ENCODE measurements at places on chromosomes 7 and 10.
A peak's percentile ranks its signal among the peaks of the same experiment; 100 is the strongest.

- no peaks in the 10 kb centered on the region for H3K4me1 ChIP-seq
- H3K36me3 ChIP-seq: no peaks in the 10 kb centered on the region
- no peaks in the 10 kb centered on the region for H3K27me3 ChIP-seq
- no peak overlapping the region for H3K27ac ChIP-seq
- no peak for DNase-seq
Measured at GRCh38 chr10:24501056-24501711, 222.5 kb downstream of the ARHGAP21 start.

DNA sequence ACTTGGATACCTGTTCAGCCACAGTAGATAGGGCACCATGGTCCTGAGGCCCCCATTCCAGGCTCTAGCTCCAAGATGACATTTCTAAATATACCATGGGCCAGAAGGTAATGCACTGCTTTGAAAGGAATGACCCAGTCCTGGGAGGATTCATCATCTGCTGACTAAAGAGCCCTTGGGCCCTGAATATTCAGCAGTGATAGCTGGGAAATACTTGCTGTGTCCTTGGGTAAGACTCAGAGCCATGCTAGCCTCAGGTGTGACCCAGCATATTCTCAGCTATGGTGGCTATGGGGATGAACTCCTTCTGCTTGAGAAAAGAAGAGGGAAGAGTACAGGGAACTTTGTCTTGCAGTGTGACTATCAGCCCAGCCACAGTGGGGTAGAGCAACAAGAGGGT is 21.3 kb upstream of the AGR2 start:
- no peak overlapping the region for H3K27ac ChIP-seq
- H3K4me1 ChIP-seq: no peaks in the 10 kb centered on the region
- H3K27me3 ChIP-seq: peaks cover 13% of the 10 kb centered on the region
- no peak overlapping the region for H3K4me3 ChIP-seq
- H3K36me3 ChIP-seq: no peaks in the 10 kb centered on the region

DNA sequence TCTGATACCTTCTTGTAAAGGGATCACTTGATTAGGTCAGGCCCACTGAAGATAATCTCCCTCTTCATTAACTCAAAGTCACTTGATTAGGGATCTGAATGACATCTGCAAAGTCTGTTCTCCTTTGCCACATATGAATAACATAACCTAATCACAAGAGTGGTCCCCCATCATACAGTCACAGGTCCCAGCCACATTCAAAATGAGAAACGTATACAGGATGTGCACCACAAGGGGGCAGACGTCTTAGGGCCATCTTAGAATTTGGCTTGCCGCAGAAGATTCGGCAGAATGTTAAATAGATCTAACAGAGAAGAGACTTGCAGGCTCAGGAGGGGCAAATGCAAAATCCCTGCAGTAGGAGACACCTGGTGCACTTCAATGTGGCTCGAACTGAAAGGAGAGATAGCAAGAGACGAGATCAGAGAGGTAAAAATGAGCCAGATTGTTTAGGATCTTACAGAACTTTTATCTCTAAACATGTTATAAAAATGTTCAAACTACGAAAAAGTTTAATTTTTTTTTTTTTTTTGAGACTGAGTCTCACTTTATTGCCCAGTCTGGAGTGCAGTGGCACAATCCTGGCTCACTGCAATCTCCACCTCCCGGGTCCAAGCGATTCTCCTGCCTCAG is 10.4 kb upstream of the SMC3 start:
- H3K27me3 ChIP-seq: peaks cover 38% of the 10 kb centered on the region
- no peak overlapping the region for H3K27ac ChIP-seq
- peak; percentile 48 for DNase-seq

- H3K4me1 ChIP-seq: peaks cover 17% of the 10 kb centered on the region
- no peak for DNase-seq
- H3K27ac ChIP-seq: no peak overlapping the region
- H3K4me3 ChIP-seq: no peak overlapping the region
Measured at GRCh38 chr7:101882595-101883564, 65.5 kb downstream of the CUX1 start.

DNA sequence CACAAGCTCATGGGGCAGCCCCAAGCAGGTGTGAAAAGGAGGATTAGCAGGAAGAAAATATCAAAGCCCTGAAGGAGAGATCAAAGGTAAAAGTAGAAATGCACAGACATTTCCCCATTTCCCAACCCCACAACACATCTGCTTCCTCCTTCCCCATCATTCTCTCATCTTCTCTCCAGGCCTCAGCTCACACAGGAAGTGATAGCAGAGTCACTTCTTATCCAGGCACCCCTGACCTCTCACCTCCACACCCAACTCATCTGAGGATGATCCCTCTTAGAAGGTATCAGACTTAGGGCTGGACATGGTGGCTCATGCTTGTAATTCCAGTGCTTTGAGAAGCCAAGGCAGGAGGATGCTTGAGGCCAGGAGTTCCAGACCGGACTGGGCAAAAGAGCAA is 18.2 kb upstream of the GJC3 start:
- H3K27me3 ChIP-seq: peaks cover 13% of the 10 kb centered on the region
- no peak overlapping the region for H3K4me3 ChIP-seq
- H3K27ac ChIP-seq: no peak overlapping the region
- peaks cover 8% of the 10 kb centered on the region for H3K4me1 ChIP-seq

DNA sequence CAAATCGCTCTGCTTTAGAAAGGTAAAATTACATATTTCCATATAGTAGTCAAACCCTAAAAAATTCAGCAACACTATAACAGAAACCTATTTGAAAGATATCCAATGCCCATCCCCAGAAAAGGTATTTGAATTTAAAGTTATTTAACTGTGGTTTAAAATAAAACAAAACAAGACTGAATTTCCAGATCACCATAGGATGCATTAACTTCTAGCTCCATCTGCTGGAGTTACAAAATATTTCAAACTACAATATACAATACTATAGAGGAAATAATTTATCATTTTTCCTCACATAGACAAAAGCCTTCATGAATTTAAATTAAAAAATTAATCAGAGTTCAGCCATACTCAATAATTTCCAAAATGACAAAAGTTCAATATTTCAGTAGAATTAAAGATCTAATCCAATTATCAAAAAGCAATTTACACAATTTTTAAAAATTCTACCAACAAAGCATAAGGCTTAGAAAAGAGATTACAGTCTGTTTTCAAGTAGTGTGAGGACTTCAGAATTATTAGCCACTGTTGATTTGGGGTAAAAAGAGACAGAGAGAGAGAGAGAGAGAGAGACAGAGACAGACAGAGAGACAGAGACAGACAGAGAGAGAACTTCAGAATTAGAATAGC is 75.9 kb downstream of the LMBR1 start:
- no peak overlapping the region for H3K4me3 ChIP-seq
- peaks cover 9% of the 10 kb centered on the region for H3K36me3 ChIP-seq
- H3K27ac ChIP-seq: no peak overlapping the region

GRCh38 chr7:93011351-93012294 is 106.2 kb downstream of the SAMD9 start:
- no peak for DNase-seq
- no peaks in the 10 kb centered on the region for H3K36me3 ChIP-seq
- H3K27me3 ChIP-seq: peaks cover 5% of the 10 kb centered on the region
- H3K4me1 ChIP-seq: peaks cover 5% of the 10 kb centered on the region
- H3K27ac ChIP-seq: no peak overlapping the region

DNA sequence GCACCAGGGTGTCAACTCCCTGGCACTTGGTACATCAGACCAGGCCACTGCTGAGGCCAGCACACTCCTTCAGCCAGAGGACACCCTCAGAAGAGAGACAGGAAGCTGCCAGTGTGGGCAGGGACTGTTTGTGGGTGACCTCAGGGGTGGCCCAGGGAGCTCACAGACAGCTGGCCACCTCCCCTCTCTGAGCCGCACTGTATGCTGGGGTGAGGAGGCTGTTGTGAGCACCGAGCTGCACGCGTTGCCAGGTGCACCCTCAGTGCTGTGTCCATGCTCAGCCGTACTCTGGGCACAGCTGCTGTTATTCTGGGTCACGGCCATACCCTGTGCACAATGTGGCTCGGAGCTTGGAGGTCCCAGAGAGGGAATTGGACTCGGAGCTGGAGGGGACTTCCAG is 61.5 kb upstream of the NANOS1 start:
- no peak for DNase-seq
- H3K27ac ChIP-seq: no peak overlapping the region
- H3K36me3 ChIP-seq: no peaks in the 10 kb centered on the region
- no peaks in the 10 kb centered on the region for H3K4me1 ChIP-seq
- peaks cover 16% of the 10 kb centered on the region for H3K27me3 ChIP-seq

- H3K27me3 ChIP-seq: no peaks in the 10 kb centered on the region
- no peaks in the 10 kb centered on the region for H3K4me1 ChIP-seq
- DNase-seq: no peak
- H3K36me3 ChIP-seq: no peaks in the 10 kb centered on the region
- no peak overlapping the region for H3K4me3 ChIP-seq
- no peak overlapping the region for H3K27ac ChIP-seq
Measured at GRCh38 chr7:15317215-15317614, 244.6 kb downstream of the AGMO start.

GRCh38 chr7:1900847-1901246 is 230.8 kb downstream of the ELFN1 start:
- no peak for DNase-seq
- H3K27ac ChIP-seq: no peak overlapping the region
- H3K4me3 ChIP-seq: no peak overlapping the region
- H3K4me1 ChIP-seq: no peaks in the 10 kb centered on the region

DNA sequence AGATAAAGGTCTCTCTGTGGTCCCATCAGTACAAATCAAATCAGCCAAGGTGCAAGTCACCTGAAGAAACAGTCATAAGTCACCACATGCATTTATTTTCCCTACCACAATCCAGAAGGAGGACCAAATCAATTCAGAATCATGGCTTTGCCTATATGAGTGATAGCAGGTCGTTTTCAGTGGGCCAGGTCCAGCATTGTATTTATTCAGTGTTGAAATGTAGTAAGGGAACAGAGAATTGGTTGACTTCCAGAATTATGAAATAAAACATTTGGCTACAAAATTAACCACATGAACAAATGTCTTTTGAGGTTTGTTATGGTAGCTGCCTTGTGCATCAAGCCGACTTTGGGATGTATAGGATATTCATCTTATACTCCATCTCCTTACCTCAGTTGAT is 88.4 kb downstream of the POLR1F start:
- no peak overlapping the region for H3K27ac ChIP-seq
- H3K4me3 ChIP-seq: no peak overlapping the region
- no peaks in the 10 kb centered on the region for H3K27me3 ChIP-seq
- no peaks in the 10 kb centered on the region for H3K36me3 ChIP-seq
- DNase-seq: no peak

GRCh38 chr10:48330269-48330668 is 23.8 kb downstream of the MAPK8 start:
- DNase-seq: no peak
- no peaks in the 10 kb centered on the region for H3K27me3 ChIP-seq
- H3K4me3 ChIP-seq: no peak overlapping the region
- H3K4me1 ChIP-seq: peaks cover 7% of the 10 kb centered on the region

DNA sequence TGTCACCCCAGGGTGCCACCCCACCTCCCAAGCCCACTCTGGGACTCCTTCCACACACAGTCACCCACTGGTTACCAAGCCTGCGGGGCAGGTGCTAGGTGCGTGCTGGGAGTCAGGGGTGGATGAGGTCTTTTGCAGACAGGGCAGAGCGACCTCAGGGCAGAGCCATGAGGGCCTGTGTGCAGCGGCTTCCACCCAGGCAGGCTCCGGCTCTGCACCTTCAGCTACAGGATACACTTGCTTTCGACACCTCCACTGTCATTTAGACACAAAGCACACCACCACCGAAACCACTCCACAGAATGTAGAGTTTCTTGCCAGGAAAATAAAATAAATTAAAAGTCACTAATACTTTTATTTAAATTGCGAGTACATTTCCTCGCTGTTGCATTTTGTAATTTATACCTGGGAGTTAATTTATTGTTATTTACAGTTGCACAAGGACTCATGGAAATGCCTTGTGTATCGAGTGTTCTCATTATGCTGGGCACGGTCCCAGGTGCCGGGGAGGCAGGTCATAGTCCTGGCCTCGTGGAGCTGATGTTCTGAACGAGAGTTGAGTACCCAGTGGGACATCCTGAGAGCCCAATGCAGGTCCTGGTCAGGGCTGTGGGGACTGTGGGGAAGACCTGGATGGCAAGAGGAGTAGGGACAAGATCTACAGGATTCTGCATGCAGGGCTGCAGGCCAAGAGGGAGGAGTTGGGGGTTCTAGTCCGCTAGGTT is 127.8 kb downstream of the CUX1 start:
- no peak overlapping the region for H3K4me3 ChIP-seq
- no peak overlapping the region for H3K27ac ChIP-seq
- no peak for DNase-seq
- no peaks in the 10 kb centered on the region for H3K27me3 ChIP-seq
- no peaks in the 10 kb centered on the region for H3K36me3 ChIP-seq

- H3K4me1 ChIP-seq: peaks cover 2% of the 10 kb centered on the region
- H3K27ac ChIP-seq: no peak overlapping the region
- H3K36me3 ChIP-seq: peaks cover 2% of the 10 kb centered on the region
- H3K27me3 ChIP-seq: peaks cover 63% of the 10 kb centered on the region
- H3K4me3 ChIP-seq: peak overlapping the region; percentile 78
- no peak for DNase-seq
Measured at GRCh38 chr10:122462533-122463465, 1.4 kb downstream of the HTRA1 start.

- no peaks in the 10 kb centered on the region for H3K4me1 ChIP-seq
- H3K27me3 ChIP-seq: no peaks in the 10 kb centered on the region
- H3K36me3 ChIP-seq: no peaks in the 10 kb centered on the region
- H3K27ac ChIP-seq: no peak overlapping the region
Measured at GRCh38 chr10:52488606-52489485, 174.8 kb downstream of the DKK1 start.

DNA sequence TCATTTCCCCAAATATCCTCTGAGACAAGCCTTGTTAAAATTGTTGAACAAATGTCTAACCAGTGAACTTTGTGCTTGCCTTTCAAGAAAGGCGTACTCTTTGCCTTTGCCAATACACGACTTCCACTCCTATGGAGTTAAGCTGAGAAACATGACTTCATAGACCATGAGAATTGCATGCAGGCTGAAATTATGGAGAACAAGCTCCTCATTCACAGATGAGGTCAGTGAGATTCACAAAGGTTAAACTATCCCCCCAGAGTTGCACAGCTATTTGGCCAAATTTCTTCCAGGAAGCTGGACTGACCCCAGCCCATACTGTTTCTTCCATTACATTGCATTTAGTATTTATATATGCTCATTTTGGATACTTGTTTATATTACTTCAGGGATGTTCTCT is 221.4 kb upstream of the SEMA3C start:
- H3K27ac ChIP-seq: no peak overlapping the region
- H3K4me1 ChIP-seq: no peaks in the 10 kb centered on the region
- no peaks in the 10 kb centered on the region for H3K27me3 ChIP-seq
- no peaks in the 10 kb centered on the region for H3K36me3 ChIP-seq

GRCh38 chr7:105198223-105198622 is 184.2 kb downstream of the KMT2E start:
- no peak overlapping the region for H3K27ac ChIP-seq
- no peaks in the 10 kb centered on the region for H3K27me3 ChIP-seq
- DNase-seq: no peak
- peaks cover 12% of the 10 kb centered on the region for H3K36me3 ChIP-seq

- DNase-seq: no peak
- peaks cover 5% of the 10 kb centered on the region for H3K27me3 ChIP-seq
- H3K36me3 ChIP-seq: peaks cover 7% of the 10 kb centered on the region
- H3K4me1 ChIP-seq: peaks cover 33% of the 10 kb centered on the region
Measured at GRCh38 chr7:99141334-99141733, 2.6 kb downstream of the SMURF1 start.

GRCh38 chr7:73431041-73431835 is 2.3 kb upstream of the FZD9 start:
- H3K4me1 ChIP-seq: no peaks in the 10 kb centered on the region
- no peaks in the 10 kb centered on the region for H3K36me3 ChIP-seq
- H3K4me3 ChIP-seq: peak overlapping the region; percentile 42

- no peak overlapping the region for H3K4me3 ChIP-seq
- no peak overlapping the region for H3K27ac ChIP-seq
- no peaks in the 10 kb centered on the region for H3K36me3 ChIP-seq
- no peak for DNase-seq
Measured at GRCh38 chr7:47594406-47594805, 12.5 kb upstream of the TNS3 start.

Measured in T-helper 2 cell treated with Interferon-gamma antibody and Interleukin-4, amounts not matched to agents 5 μg/mL and 100 μg/mL, for 36 hours (primary cell).